ENCODE measurements at places on chromosomes 7 and 10.

- DNase-seq = no peak
Observed at GRCh38 chr10:117537904-117538524, 4.5 kb upstream of the EMX2 start.

DNA sequence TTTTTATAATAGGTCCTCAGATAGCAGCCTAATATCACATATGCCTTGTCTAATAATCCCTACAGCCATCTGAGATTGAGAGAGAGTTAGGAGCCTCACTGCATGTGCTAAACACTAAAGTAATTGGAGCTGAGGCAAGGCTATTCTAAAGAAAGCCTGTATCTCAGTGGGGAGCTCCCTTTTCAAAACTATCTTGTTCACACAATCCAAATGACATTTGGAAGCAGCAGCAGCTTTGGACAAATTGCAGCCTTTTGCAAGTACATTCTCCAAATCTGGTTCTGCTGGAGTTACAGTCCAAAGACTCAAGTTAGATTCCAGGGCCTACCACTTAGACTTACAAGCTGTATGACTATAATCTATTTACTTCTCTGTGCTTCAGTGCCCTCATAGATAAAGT lies 104.5 kb downstream of the MACC1 start:
- no peak for DNase-seq

DNA sequence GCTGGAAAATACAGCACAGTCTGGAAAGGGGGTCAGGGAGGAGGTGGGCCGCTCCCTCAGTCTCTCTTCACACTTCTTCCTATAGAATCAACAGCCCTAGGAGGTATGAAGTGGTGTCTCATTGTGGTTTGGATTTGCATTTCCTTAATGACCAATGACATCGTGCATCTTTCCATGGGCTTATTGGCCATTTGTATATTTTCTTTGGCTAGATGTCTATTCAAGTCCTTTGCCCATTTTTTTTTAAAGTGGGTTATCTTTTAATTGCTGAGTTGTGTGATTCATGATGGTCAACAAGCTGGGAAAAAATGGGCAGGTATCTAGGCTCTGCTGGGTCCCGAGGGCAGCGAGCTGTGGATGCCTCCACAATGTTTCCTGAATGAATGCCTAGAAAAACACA lies 29.1 kb downstream of the TMEM130 start:
- DNase-seq = no peak

GRCh38 chr10:127998501-127999144 lies 91.7 kb downstream of the PTPRE start:
- DNase-seq = no peak

GRCh38 chr10:73110345-73110849 lies at the start of gene NUDT13:
Gene NUDT13 (plus strand): TSS chr10:73110455. CDS start chr10:73114366, 3,911 bp downstream.
- DNase-seq = peak; percentile 70

- DNase-seq = no peak
Observed at GRCh38 chr10:108782411-108782810, 1140.9 kb downstream of the XPNPEP1 start.

- DNase-seq = no peak
Observed at GRCh38 chr7:20514364-20514763, 101.1 kb upstream of the ABCB5 start.

- no peak for DNase-seq
Observed at GRCh38 chr10:108801775-108802517, 1121.4 kb downstream of the XPNPEP1 start.

DNA sequence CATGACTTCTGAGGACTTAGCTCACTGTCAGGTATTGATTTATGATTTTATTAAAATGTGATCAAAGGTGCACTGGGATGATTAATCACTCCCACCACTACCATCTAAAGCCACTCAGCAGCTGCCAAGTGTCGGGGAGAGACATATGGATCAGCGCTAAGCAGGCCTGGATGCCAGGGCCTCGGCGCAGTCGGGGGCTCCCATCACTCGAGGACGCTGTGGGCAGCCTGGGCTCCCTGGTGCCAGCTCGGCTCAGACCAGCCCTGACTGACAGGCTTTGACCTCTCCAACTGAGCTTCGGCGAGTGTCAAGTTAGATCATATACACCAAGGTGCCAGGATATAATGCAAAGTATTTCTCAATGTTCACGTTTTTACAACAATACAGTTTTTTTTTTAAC lies 267.7 kb downstream of the ACTR3B start:
- no peak for DNase-seq

DNA sequence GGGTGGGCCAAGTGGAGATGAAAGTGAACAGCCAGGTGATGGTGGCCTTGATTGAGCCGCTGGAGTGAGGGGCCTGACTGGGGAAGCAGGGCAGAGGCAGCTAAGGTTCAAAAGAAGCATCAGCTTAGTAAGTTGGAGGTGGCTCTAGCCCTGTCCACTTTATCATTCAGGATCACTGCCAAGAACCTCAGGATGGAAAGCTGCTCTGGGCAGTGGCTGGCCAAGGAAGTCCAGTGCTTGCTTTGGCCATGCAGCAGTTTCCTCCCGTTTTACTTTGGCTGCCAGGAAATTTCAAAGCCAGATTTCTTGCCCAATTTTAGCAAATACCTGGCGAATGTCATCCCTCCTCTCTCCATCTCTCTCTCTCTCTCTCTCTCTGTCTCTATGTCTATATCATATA lies 384.9 kb downstream of the PLXNA4 start:
- DNase-seq = no peak

DNA sequence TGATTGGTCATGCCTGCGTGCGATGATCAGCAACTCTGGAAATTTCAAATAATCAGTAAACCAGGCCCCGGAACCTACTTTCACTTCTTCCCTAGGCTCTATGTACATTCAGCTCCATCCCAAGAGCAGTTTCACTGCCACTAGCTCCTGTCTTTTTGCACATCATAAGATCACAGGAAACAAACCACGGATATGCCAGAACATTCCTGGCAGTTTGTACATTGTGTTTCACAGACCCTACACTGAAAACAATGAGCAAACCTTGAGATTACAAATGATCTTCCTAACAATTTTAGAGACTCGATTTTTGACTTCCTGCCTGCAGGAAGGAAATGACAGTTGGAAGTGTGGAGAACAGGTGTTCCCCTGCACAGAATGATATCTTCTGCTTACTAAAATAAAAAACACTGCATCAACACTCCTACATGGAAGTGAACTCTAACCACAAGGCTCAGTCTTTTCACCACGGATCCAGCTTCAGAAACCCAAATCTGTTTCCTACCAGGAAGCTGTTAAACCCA lies 7.6 kb upstream of the TMEM236 start:
- DNase-seq = no peak

- DNase-seq = no peak
Observed at GRCh38 chr10:130636313-130636930, 500.2 kb downstream of the GLRX3 start.

GRCh38 chr7:111242141-111242755 lies 151.3 kb downstream of the LRRN3 start:
- no peak for DNase-seq

GRCh38 chr7:128830231-128831177 lies at the start of gene FLNC:
Gene FLNC (plus strand): TSS chr7:128830406. CDS start chr7:128830638, 232 bp downstream.
- peak; percentile 5 for DNase-seq

DNA sequence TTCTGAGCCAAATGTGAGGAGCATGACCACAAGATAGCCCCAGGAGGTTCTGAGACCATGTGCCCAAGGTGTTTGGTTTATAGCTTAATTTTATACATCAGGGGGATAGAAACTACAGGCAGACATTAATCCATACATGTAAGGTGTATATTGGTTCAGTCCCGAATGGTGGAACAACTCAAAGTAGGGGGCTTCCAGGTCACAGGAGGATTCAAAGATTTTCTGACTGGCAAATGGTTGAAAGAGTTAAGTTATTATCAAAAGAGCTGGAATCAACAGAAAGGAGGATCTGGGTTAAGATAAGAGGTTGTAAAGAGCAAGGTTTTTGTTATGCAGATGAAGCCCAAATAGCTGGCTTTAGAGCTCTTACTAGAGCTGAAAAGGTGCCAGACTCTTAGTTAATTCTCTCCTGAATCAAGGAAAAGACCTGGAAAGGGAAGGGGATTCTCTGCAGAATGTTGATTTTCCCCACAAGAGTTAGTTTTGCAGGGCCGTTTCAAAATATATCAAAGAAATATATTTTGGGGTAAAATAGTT lies 640.0 kb downstream of the IPMK start:
- DNase-seq = no peak

- no peak for DNase-seq
Observed at GRCh38 chr7:17384400-17384799, 85.9 kb downstream of the AHR start.

- DNase-seq = no peak
Observed at GRCh38 chr7:157715071-157715937, 378.5 kb downstream of the DNAJB6 start.

DNA sequence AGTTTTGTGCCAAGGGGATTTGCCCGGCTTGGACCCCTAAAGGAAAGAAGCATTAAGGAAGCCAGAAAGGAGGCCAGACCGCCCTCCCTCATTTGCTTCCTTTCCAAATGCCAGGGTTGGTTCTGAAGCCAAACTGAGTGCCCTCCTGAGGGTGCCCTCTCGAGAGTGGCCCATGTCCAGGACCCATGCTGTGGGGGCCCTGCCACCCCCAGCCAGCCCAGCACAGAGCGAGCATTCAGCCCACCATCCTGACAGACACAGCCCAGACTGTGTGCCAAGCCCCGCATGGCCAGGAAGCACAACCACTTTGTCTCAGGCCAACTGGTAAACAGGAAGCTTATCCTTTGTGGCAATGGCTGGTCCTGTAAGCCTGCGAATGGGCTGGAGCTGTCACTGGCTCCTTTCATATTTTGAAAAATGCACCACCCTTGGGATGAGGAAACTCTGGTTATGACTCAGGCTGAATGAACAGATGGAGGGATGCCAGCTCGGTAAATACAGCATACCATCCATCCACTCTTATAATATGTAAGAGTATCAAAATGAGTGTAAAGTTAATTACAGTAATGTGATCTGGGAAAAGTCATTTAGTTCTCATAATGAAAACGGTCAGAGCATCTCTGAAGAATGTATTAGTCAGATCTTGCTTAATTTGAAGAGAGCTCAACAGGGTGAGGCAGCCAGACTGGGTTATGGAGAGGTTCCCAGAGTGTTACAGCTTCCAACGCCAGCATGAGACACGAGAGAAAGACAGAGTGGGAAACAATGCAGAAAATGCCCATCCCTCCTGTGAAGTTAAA lies 65.0 kb downstream of the STK17A start:
- peak; percentile 66 for DNase-seq
